ENCODE measurements at places on chromosomes 13 and 19.

DNA sequence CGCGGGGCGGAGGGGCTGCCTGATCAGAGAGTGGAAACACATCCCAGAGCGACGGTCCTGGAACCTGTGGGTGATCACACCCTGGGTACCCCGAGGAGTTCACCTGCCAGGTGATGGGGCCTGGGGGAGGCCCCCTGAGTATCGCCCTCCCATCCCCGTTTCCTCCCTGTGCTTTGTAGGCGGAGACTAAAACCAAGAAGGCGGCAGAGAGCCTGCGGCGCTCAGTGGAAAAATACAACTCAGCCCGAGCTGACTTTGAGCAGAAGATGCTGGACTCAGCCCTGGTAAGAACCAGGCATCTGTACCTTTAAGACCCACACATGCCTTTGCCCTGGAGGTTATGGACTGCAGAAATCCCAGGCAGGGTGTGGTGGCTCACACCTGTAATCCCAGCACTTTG lies 19.3 kb downstream of the FCHO1 start:
- no peak for DNase-seq

DNA sequence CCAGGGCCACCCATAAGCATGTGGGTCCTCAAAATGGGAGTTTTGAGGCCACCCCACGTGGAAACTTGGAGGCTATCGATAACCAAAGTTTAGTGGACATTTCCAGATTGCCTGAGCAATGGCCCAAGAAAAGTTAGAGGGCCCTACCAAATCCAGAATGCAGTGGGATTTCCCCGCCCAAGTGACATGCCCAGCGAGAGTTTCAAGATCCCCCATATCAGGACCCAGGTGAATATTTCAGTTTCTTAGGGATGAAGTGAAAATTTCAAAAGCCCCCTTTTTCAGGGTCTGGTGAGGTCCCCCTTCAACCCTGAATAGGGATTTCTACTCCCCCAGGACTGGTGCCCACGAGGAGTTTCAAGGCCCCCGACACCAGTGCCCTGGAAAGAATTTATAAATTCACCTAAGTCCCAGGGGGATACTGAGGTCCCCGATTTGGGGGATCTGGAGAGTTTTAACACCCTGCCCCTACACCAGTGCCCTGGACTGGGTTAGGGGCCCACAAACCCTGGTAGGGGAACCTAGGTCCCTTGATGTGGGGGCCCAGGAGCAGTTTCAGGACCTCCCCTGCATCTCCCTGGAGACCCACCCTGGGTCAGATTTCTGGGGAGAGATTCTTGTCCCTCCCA lies 695 bp downstream of the BST2 start:
- DNase-seq = no peak

- DNase-seq = no peak
These were observed 50.6 kb downstream of the CELF5 start for GRCh38 chr19:3274942-3275582.

- no peak for DNase-seq
These were observed 403.5 kb downstream of the FGF9 start for GRCh38 chr13:22074403-22074802.

- DNase-seq = no peak
These were observed 30.3 kb downstream of the ZNF763 start for GRCh38 chr19:11995174-11995573.

GRCh38 chr13:110965038-110965754 lies 50.3 kb upstream of the ANKRD10 start:
- no peak for DNase-seq

GRCh38 chr13:81381560-81381959 lies 1040.6 kb upstream of the SPRY2 start:
- no peak for DNase-seq
